ENCODE measurements at places on chromosomes 13 and 19. TPM values are rescaled to one million over a fixed set of nuclear protein-coding genes. Genes with fewer than 3 reads are reported as not detected.

Gene ZNF77
- 6.0 TPM for polyA plus RNA-seq

Gene SLC1A5
- 137 TPM for polyA plus RNA-seq

Gene GTF2F2
- polyA plus RNA-seq: 55.5 TPM

Gene KIR3DL2
- polyA plus RNA-seq: not detected

Gene GATAD2A
- 28.4 TPM for polyA plus RNA-seq

Measured in keratinocyte (primary cell).